ENCODE measurements at places on chromosomes 3 and 15.
A peak's percentile ranks its signal among the peaks of the same experiment; 100 is the strongest.

DNA sequence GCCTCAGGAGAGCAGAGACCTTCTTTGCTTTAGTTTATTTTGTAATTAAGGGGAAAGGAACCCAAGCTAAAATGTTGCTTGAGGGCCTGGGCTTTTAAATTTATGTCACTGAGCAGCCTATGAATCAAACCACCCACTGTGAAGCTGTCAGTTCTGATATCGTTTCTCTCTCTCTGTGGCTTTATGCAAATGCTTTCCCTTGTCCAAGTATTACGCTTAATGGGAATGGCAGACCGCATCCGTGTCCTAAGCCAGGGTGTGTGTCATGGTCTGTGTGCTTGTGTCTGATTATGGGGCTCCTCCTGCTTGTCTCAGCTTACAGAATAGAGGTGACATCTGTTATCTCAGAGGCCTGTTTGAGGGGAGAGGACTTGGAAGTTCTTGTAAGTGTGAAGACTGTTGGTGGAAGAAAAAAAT, 82.4 kb downstream of the EBLN2 start:
- DNase-seq = peak; percentile 51

- no peak for DNase-seq
Observed at GRCh38 chr3:21697707-21698106, 53.3 kb downstream of the ZNF385D start.

GRCh38 chr3:52986049-52986448, 59.8 kb downstream of the SFMBT1 start:
- no peak for DNase-seq

- no peak for DNase-seq
Observed at GRCh38 chr3:127684871-127685707, 12.3 kb downstream of the ABTB1 start.

DNA sequence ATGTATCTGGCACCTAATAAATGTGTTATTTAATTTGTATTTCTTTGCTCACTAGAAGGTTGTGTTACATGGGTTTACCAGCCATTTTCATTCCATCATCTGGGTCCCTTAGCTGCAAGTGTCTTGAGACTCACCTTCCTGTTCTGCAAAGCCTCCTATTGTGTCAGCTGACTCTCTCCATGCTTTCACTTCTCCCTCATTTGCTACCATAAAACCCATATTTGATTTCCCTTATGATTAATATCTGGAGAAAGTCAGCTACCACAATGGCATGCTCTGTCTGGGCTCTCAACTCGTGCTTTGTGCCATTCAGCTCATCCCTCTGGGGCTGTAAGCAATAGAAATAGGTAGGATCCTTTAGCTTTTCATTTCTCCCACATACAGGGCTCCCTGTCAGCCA, 79.5 kb upstream of the EIF1B start:
- DNase-seq = no peak

DNA sequence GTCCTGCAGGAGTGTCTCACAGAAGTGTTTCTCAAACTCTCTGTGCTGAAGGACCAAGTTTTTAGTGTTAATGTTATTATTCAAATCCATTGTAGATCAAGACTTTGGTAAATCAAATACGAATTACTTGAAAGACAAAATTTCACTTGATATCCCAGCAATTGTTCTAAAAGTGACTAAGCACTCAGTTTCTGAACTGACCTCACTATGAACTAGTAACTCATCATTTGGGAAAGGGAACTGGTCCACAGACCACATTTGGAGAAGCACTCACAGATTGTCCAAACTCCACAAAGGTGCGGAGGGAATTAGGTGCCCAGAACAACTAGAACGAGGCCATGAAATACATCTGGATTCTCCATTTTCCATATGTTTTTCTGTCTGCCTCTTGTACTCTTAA, 25.6 kb downstream of the FAM43A start:
- no peak for DNase-seq

- DNase-seq = no peak
Observed at GRCh38 chr3:58565621-58566397, 11.4 kb downstream of the FAM107A start.

GRCh38 chr3:13010780-13011572, 62.3 kb downstream of the IQSEC1 start:
- no peak for DNase-seq

GRCh38 chr3:171811913-171812335, 1.6 kb upstream of the PLD1 start:
- no peak for DNase-seq

GRCh38 chr3:133995264-133995663, 34.5 kb downstream of the SLCO2A1 start:
- DNase-seq = no peak

DNA sequence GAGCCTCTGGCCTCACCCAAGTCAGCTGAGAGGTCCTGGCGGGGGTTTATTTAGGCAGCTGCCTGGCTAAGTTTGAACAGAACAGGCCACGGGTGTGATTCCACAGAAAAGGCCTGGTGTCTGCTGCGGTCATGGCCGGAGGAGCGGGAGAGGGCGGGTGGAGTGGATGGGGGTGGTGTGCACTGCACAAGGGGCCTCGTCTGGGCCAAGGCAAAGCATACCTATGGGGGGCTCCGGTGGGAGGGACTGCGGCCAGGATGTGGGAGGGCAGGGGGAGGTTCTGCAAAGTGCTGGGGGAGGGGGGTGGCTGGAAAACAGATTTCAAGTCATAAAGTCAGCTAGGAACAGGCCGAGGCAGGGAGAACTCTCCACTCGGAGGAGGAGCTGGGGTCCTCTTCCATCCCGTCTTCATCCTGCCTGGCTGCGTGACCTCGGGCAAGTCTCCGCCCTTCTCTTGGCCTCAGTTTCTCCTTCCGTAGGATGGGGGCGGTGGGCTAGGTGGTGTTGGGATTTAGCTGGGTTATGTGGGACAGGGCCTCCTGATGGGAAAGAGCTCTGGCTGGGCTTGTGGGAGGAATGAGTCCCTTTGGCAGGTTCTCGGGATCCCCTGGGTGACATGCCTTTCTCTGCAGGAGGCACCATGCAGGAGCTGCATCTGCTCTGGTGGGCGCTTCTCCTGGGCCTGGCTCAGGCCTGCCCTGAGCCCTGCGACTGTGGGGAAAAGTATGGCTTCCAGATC, 878 bp downstream of the ISLR start:
- no peak for DNase-seq

GRCh38 chr15:57476533-57476975, 100.2 kb downstream of the CGNL1 start:
- DNase-seq = no peak

DNA sequence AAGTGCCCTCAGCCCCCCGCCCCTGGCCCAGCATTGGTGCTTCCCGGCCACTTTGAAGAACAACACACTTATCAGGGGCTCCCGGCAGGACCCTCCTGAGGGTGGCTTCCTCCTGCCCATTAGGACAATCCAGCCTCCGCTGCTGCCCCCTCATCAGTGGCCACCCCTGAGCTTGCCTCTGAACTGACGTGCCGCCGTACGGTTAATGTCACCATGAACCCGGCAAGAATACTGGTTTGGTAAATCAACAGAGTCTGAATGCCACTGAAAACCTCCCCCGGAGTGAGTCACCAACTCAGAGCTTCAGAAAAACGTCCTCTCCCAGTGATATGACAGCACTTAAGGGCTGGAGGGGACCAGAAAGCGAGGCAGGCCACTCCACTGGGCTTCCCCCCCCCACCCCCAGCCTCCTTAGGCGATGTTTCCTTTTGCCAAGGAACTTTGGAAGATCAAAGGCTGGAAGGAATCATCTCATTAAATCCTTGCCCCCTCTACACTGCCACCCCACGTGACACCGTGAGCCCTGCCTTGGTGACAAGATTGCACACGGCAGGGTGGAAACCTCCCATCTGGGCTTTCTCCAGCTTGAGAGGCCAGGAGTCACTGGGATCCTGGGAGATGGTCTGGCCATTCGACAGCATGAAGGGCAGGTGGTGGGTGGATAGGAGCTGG, 142.1 kb downstream of the NUP210 start:
- no peak for DNase-seq

- DNase-seq = no peak
Observed at GRCh38 chr15:98525661-98526001, 122.7 kb upstream of the IGF1R start.

- no peak for DNase-seq
Observed at GRCh38 chr3:28290863-28291300, 49.5 kb downstream of the CMC1 start.

GRCh38 chr3:122932251-122932967, 95.2 kb downstream of the SEMA5B start:
- DNase-seq = no peak

DNA sequence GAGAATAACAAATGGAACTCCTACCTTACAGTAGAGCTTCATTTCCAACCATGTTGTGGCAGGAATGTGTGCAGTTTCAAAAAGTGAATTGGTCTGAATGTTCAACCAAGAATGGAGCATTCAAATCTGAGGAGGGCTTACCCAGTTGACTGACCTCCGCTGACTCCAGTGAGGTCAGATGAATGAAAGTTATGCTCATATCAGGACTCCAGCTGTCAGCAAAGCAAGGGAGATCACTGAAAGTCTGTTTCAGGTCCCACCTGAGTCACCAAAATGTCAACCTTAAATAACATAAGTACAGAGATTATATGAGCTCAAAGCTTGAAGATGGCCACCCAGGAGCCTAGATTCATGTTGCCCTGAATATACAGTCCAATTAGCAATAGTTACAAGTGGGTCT, 473.5 kb downstream of the RBMS3 start:
- no peak for DNase-seq

- no peak for DNase-seq
Observed at GRCh38 chr3:192212979-192213378, 514.4 kb downstream of the FGF12 start.

DNA sequence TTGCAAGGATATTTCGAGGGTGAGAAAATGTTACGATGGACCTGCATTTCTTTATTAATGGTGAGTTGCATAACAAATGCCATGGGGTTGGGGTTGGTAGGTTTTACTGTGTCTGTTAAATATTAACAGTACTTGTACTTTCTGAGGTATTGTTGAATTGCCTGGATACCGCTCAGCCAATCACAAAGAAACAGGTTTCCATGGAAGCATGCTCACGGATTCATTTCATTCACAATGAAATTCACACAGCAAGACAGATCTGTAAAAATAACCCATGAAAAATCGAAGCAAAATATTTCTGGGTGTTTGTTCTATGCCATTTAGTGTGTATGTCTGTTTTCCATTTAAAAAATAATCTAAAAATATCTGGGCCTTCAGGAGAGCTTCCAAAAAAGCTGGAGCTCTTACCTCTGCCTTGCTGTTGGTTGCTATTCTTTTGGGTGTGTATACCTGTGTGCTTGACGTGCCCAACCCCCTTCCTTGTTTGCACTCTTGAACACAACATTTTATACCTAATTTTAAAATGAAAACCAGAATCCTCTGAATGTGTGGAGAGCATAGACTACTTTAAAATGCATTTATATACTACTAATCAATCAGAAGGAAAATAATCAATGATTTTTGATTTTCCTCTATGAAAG, 479.8 kb upstream of the TBL1XR1 start:
- no peak for DNase-seq

GRCh38 chr3:117131259-117131658, 421.7 kb downstream of the TUSC7 start:
- DNase-seq = no peak

DNA sequence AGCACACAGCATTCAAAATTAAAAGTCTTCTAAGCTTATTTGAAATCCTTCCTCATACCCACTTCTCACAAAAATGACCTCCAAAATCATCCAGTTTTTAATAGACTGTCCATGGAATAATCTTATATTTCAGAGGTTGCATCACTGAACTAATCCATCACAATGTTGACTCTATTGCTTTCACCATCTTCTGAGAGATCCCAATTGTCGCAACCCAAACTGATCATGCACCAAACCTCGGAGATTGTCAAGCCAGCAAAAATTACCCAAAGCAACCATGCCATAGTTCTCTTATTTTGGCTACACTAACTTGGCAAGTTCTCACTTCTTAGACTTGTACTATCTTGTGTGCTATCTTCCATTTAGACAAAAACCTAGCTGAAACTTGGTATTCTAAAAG, 75.5 kb downstream of the LRRFIP2 start:
- no peak for DNase-seq

- no peak for DNase-seq
Observed at GRCh38 chr3:148957586-148957985, 33.8 kb upstream of the GYG1 start.

DNA sequence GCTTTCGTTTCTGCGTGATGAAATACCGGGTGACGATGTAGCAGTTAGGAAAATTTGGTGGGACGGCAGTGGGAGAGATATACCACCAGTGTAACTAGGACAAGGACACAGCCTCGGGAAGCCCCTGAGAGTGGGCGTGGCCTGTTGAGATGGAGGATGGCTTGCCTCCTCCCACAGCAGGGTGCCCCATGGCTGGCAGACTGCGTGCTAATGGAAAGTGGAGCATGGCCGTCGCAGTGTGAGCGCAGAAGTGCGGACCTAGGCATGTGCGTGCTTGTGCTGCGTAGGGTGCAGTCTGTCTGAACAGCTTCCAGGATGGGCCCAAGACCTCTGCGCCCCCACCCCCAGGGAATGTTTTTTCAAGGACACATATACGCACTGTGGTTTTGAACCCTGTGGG, 56.8 kb downstream of the CHDH start:
- DNase-seq = no peak

GRCh38 chr15:40806672-40807027, 239 bp upstream of the ZFYVE19 start:
- DNase-seq = no peak

DNA sequence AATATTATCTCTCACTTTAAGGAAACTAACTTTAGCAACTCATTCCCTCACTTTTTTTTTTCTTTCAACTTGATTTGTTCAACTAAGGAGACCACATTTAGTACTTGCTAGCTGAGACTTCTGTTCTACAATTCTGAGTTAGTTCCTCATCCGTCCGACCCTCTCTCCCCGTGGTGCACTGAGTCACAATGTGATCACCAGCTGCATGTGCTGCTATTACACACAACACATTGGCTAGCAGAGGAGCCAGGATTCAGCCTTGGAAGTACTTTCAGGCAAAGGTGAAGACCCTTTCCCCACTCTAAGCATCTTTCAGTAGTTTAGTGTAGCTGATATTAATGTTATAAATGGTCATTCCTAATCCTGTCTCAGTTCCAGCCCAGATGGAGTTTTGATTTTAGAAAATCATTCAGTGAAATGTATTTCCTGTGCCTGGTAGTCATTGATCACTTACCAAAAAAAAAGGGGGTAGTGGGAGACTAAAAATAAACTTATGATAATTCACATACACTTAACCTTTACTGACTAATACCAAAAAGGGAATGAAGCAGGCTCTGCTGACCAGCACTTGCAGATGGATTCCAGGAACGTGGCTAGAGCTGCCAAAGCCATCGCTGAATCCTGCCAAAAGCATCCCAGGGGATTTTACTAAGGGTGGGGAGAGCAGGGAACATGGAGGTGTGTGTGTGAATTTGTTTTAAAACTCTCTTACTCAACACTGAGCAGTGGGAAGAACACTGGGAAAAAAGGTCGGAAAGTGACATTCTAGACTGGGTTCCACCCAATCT, 424.8 kb downstream of the LPP start:
- no peak for DNase-seq

- no peak for DNase-seq
Observed at GRCh38 chr3:175187586-175187985, 328.5 kb downstream of the NAALADL2 start.

GRCh38 chr3:179726075-179726699, 73.3 kb downstream of the USP13 start:
- no peak for DNase-seq

- DNase-seq = no peak
Observed at GRCh38 chr15:100900136-100900794, 18.9 kb upstream of the LRRK1 start.

GRCh38 chr15:100627789-100628395, 25.5 kb downstream of the ASB7 start:
- peak; percentile 77 for DNase-seq

Measured in HEK293T (cell line).